AML-193 (cell line): ENCODE measurements at places on chromosomes 6 and 20.

DNA sequence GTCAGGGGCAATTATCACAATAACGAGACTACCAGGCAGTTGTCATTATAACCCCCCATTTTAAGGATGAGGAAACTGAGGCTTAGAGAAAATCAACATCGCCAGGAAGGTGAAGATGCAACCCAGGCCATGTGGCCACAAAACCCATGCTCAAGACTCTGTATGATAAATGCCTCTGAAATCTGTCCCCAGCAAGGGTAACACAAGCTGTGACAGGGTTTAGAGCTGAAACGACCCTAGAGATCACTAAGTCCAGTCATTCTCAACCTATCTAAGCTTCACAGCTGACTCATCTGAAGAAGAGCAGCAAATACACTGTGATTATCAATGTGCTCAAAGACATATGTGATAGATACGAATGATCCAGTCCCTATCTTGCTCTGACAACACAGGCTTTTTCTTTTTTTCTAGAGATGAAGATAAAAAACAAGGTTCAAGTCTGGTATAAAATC is 47.0 kb downstream of the ARHGAP18 start:
- DNase-seq, result no peak

- no peak for DNase-seq
Measured at GRCh38 chr6:16508959-16509358, 252.3 kb downstream of the ATXN1 start.

- DNase-seq, result peak; percentile 83
Measured at GRCh38 chr6:136290410-136291010, 864 bp upstream of the BCLAF1 start.

GRCh38 chr20:52859156-52859876 is 112.8 kb upstream of the TSHZ2 start:
- no peak for DNase-seq

DNA sequence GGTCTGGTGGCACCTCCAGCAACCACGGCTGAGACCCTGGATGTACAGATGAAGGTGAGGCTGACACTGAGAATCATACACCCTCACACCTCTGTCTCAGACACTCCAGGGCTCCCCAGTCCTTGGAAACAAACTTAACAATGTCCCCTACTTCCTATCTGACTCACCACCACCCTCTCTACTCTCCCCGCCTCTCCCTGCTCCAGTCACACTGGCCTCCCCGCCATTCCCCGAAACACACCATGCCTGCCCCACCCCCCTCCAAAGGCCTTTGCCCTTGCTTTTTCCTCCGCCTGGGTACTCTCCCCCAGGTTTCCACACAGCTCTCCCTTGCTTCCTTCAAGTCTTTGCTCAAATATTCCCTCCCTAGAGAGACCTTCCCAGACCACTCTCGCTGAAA is 16.3 kb downstream of the BPI start:
- DNase-seq, result no peak

- no peak for DNase-seq
Measured at GRCh38 chr6:154561750-154562149, 51.3 kb upstream of the CNKSR3 start.

DNA sequence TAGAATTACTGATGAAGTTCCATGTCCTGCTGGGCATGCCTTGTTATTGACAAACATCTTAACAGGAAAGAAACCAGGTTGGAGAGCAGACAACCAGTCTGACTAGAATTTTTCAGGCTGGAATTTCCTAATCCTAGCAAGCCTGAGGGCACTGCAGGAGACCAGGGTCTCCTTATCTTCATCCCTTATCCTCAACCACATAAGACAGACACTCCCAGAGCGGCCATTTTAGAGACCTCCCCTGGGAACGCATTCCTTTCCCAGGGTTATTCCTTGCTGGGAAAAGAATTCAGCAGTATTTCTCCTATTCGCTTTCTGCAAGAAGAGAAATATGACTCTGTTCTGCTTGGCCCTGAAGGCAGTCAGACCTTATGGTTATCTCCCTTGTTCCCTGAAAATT is 803.7 kb downstream of the GRIK2 start:
- no peak for DNase-seq

DNA sequence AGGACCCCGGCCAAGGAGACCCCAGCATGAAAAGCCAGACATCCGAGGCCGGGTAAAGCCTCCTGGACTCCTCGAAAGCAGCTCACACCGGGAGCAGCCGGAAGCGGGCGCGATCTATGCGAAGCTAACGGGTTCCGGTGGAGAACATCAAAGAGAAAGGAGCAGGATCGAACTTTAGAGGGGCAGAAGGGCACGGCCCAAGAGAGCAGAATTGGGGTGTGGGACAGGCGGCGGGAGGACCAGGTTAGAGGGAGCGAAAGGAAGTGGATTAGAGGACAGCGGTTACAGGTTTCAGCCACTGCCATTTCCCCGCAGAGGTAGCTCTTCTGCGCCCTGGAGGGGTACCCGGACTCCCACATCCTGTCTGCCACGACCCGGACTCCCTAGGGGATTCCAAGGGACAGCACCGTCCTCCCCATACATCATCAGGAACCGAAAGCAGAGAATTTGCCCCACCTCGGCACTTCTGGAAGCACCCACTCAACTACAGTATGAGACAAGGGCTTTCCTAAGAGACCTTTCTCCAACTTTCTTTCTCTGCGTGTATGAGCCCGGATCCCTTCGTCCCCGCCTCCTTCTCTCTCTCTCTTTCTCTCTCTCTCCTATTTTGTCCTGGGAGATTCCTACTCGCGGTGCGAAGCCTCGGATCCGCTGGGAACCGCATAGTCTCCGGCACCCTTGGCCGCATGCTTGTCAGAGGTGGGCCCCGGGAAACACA is 507 bp upstream of the VGLL2 start:
- DNase-seq, result no peak

- peak; percentile 24 for DNase-seq
Measured at GRCh38 chr6:151005896-151006632, 140.6 kb downstream of the MTHFD1L start.

DNA sequence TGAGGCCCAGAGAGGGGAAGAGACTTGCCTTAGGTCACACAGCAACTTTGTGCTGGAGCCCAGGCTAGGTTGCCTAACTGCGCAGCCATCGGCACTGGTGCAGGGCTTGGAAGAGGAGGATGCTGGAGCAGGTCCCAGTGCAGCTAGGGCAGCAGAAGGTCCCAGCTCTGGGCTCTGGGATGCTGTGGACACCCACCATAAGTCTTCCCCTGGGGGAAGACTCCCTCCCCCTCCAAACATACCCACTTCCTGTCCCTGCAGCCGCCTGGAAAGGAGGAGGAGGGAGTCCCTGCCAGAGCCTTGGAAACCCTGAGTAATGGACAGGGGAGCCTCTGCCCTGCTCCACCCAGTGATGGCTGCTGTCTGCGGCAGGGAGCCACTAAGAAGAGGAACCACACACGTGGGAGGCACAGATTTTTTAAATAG is 93.6 kb downstream of the NCR2 start:
- no peak for DNase-seq

DNA sequence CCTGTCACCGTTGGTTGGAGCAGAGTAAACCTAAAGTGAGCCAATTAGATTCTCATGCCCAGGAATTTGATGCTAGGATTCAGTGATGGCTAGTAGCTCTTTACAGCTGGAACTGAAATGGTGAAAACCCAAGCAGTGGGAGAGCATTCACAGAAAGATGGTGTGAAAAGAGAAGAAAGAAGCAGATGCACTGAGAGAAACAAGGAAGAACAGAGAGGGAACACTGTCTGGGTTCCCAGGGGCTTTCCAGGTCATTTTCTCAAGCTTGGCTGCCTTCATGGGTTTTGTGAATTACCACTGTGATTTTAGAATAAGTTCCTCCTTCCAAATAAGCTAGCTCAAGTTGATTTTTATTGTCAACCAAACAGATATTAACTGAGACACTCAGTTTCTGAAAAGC is 104.1 kb upstream of the AKIRIN2 start:
- no peak for DNase-seq

GRCh38 chr20:45181639-45182038 is 6.9 kb downstream of the PI3 start:
- DNase-seq, result no peak

- DNase-seq, result no peak
Measured at GRCh38 chr6:134425513-134425912, 107.6 kb upstream of the SGK1 start.

DNA sequence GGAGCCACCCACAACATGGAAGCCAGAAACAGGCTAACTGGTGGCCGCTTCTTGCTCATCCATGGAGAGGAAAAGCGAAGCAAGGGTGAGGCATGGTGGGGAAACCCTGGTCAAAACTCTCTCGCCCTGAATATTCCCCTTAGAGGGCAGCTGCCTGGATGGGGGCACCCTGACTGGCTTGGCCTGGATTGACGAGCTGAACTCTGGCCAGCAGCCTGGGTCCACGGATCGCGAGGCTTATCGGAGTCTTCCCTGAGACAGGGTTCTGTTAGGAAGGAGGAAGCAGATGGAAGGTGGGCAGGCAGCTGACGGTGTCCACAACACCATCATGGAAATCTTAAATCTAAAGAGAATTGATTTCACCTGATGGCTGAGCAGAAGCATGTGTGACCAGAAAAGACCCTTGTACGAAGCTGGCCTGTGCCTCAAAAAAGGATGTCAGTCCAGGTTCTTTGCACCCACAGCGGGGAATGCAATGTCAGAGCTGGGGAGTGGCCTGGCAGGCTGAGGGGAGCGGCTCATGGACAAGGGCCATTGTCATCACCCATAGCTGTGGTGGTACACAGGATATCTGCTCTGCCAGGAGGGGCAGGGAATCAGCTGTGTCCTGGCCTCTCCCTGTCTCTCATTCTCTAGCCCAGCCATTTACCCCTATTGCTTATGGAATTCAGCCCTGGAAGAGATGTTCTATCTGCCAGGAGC is 109.4 kb upstream of the SNX9 start:
- DNase-seq, result no peak

DNA sequence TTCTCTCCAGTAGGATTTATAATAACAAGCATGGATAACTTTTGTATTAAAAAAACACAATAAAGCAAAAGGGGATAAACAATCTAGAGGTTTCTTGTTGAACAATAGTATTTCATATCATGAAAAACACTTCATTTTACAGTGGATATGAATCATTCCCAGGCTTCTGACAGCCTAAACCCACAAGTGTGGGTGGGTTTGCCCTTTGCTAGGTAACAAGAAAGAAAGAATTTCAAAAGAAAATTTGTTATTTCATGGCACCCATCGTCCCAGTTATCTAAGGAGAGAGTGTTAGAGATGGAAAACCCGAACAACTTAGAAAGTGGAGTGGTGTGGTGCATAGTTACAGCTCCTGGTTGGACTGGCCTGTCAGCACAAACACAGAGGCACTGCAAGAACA is 76.1 kb upstream of the GPR6 start:
- DNase-seq, result no peak

DNA sequence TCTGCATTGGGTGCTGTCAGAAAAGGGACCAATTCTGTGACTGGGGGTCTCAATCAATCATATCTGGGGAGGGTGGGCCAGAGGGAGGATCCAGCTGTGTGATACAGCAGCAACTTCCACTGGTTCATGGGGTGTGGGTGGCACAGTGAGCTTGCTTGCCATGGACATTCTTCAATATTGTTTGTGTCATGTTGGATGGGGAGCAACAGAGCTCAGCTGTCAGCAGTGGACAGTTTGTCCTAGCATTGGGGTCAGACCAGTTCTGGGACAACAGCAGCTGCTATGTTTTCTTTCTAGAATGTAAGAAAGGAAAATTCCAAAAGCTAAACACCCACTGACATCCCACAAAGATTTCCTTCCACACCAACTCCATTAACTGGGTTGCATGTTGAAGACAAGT is 221.9 kb upstream of the CDH4 start:
- no peak for DNase-seq

DNA sequence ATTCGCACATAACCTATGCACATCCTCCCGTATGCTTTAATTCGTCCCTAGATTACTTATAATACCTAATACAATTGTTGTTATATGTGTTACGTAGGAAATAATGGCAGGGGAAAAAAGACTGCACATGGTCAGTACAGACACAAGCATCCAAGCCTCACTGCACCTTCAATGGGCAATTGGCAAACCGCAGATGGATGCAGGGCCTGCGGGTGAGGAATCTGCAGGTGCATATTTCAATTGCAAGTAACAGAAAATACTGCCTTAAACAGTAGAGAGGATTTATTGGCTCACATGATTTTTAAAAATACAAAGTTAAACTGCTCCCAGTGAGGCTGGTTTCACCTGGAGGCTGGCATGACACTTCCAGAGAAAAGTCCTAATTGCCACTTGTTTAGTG is 142.1 kb upstream of the MLN start:
- no peak for DNase-seq

- no peak for DNase-seq
Measured at GRCh38 chr6:42021847-42022754, 28.2 kb upstream of the TAF8 start.

- DNase-seq, result no peak
Measured at GRCh38 chr20:11918981-11919380, 1.3 kb downstream of the BTBD3 start.

GRCh38 chr6:91087908-91088307 is 501.0 kb upstream of the MAP3K7 start:
- no peak for DNase-seq

GRCh38 chr6:111871725-111872400 is 1.4 kb downstream of the FYN start:
- DNase-seq, result peak; percentile 59

DNA sequence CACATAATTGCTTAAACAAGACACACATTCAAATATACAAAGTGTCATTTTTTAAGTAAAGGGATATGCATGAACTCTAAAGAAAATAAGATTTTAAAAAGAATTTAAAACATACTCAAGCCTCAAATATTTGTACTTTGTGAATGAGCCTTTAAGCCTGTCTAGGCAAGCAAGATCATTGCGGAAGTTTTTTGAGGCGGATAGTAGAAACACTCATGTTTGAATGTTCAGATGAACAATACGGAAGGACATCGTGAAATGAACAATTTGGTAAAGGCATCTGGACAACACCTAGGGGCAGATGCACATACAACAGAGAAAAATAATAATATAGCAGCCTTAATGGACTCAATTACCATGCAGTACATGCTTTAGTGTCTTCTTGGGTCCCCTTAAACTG is 928.9 kb downstream of the TFAP2A start:
- no peak for DNase-seq

DNA sequence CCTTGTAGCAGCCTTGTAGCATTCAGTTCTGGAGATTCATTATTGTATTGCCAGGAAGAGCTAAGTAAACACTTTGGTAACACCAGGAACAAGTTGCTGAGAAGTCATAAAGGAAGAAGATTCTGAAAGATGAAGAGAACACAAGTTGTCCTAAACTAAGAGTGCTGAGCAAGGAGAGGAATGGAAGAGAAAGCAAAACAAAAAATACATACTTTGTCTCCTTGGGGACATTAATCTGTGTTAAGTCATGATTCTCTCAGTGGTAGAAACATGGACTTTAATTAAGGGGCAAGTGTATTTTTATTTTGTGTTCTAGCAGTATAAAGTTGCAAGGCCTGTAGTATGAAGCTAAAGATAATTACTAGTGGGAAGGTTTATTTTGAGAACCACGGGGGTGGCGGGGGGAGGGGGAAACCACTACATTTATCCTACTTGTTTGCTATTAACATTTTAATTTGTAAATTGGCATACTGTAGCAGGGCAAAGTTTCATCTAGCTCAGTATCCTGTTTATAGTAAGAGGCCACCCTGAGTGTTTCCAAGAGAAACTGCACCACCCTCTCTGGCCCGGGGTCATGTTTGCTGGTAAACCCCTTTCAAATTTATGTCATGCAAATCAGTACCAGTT is 463.0 kb downstream of the CDKAL1 start:
- DNase-seq, result no peak

GRCh38 chr6:16683641-16684194 is 77.5 kb downstream of the ATXN1 start:
- DNase-seq, result peak; percentile 93

GRCh38 chr6:13466304-13467215 is 20.8 kb downstream of the GFOD1 start:
- no peak for DNase-seq
